Effector memory CD8-positive, alpha-beta T cell (primary cell): ENCODE measurements at places on chromosomes 13 and 19.

GRCh38 chr19:6587093-6587820 is 3.7 kb downstream of the CD70 start:
- no peak for DNase-seq

- DNase-seq: peak; percentile 16
Measured at GRCh38 chr19:14412324-14412995, 6.7 kb downstream of the DDX39A start.

- no peak for DNase-seq
Measured at GRCh38 chr19:14412996-14413692, 6.0 kb downstream of the DDX39A start.

DNA sequence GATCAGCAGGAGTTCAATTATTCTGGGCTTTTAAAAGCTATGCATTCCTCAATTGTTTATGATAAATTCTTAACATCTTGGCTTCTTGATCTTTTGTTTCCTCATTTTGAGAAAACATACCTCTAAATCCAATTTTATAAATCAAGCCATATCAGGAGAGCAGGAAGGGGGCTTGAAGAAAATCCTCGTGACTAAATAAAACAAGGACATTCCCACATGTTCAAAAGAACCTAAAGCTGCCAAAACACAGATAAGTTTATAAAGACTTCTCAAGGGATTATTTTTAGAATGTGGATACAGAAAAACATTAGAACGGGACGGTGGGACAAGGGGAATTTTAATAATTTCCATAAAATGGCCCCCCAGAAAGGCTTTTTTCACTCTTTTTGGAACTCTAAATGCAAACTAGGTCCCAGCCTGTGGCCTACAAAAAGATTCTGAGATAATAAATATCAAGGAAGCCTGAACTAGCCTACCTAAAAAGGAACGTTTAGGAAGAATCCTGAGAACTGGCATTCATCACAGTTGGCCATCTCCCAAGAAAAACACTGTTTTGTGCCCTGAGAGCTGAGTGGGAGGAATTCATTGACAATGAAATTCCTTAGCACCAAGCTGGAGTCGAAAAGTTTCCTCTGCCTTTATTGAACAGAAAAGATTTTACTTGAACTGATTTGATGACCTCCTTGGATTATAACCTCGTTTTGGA is 30.1 kb downstream of the ZAR1L start:
- no peak for DNase-seq

DNA sequence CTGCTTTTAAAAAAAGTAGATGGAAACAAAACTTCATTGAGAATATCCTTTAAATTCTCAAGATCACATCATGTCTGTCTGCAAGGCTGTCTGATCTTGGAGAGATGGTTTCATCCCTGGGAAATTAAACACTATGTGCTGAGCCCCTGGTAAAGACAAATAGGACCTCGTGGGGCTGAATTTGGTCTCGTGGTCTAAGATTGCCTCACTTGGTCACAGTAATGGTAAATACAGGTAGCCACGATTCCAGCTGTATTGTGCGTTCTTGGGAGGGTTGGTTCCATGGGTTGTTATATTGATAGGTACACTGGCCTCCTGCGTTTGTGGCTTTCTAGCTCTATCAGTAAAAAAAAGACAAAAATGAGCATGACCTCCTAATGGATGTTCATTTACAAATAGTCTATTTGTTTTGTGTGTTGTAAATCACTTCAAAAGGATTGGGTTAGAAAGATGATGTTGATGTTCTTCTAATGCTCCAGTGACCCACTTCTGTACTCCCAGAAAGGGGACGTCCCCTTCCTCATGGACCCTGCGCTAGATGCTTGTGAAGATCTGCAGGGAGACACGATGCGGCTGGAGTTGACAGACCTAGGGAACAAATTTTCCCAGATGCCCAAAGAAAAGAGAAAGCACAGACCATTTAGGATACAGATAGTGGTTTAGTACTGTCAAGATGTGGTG is 1.8 kb downstream of the CEBPG start:
- no peak for DNase-seq

DNA sequence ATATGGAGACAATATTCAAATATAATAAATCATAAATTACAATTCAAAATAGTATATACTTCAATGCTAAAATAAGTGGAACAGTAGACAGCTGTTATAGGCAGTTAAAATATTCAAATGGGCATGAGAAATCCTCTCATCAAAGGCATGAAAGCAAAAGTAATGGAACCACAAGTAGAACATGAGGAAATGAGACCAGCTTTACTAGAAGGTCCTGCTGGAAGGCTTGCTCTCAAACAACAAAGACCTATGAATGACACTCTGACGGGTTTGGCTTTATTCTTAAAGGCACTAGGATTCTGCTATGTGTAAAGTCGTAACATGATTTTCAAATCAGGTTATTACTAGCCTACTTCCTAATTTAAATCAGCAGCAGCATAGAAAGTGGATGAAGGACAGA is 148.1 kb downstream of the VWA8 start:
- DNase-seq: no peak

DNA sequence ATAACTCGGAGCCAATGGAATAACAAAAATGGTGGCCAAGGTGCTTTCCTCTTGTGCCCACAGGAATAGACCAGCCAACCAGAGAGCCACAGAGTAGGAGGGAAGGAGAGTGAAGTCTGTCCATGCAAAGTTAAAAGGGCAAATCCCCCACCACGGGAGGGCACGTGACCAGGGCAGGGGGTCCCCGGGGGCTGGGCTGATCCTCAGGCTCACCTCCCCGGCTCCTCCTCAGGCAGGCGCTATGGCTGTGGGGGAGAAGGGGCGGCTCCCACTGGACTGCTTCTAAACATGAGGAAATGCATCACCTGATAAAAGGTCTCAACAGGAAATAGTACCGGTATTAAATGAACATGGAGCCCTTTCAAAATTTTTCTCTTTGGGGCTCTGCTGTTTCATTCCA is 73.2 kb upstream of the SLC15A1 start:
- DNase-seq: no peak

DNA sequence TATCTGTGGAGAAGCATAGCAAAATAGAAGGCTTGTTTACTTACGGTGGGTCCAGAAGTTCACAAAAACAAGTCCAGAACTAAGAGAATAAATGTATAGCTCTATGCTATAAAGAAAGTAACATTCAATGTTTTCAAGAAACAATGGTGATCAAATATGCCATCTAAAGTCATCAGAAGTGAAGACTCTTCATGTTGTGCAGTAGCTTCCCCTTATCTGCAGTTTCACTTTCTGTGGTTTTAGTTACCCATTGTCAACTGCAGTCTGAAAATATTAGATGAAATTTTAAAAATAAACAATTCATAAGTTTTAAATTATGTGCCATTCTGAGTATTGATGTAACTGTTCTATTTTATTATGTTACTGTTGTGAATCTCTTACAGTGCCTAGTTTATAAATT is 72.5 kb downstream of the EDNRB start:
- DNase-seq: no peak

DNA sequence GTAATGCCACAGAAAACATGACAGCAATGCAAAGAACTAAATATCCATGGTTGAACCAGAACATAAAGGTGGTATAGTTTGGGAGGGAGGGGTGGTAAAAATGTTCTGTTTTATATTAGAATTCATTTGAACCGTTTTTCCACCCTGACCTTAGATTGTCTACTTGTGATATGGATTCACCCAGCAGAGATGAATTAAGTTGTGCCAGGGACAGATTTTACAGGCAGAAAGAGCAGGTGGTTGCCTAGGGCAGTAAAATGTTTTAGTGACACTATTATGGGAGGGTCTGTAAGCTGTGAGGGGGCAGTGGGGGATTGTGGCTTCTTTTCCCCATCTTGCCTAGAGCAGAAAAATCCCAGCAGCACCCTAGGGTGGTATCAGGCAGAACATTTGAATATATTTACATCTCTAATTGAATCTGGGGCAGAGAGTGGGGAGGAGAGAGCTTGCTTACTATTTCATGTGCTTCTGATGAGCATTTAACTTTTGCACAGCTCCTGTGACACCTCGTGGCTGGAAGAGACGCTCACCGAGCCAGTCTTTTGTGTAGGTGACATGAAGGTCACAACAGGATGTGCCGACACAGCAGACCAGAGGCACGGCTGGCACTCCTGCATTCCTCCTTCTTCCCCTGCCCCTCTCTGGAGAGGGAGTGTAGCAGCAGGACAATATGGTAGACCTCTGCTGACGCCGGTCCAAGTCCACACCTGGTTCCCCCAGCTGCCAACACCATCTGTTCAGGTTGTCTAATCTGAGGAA is 452.3 kb downstream of the IRS2 start:
- no peak for DNase-seq
